ENCODE measurements at places on chromosomes 3 and 15.

GRCh38 chr15:33913459-33913858 is 54.8 kb upstream of the CHRM5 start:
- DNase-seq = no peak

DNA sequence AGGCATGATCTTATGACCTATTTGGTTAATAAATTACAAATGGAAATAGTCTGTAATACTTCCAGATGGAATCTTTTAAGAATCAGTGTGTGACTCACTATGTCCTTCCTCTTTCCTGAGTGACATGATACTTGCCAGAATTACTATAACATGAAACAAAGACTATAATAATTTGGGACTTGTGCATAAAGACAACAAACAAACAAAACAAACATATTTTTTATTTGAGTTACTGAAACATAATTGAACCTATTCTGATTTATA is 1268.1 kb downstream of the OTOL1 start:
- no peak for DNase-seq

GRCh38 chr3:158920371-158920770 is 118.5 kb downstream of the MFSD1 start:
- DNase-seq = no peak

DNA sequence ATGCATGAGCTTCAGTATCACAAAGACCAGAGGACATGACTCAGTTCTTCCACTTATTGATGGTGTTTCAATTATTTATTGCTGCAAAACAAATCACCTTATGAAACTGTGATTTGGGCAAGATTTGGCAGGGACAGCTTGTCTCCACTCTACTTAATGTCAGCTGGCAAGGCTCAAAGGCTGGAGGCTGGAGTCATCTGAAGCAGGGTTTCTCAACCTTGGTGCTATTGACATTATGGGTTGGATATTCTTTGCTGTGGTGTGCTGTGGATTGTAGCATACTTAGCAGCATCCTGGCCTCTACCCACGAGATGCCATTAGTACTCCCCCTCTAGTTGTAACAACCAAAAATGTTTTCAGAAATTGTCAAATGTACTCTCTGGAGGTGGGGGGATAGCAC is 138.8 kb upstream of the PEX5L start:
- DNase-seq = no peak

DNA sequence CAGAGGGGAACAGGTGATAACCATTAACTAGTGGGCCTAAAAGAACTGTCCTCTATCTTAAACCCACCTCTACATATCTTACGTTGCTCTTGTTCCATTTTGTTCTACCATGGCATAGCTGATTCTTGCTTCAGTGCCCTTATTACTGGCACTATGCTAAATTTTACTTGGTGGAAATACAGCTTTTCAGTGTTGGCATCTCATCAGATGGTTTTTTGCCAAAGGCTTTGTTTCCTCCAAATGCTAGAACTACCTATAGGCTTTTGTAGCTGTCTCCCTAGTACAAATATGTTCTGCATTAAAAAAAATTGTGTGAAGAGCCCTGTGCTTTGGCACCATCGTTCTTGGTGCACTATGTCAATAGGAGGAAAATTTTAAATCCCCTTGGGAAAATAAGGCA is 145.0 kb upstream of the ZBTB20 start:
- no peak for DNase-seq

DNA sequence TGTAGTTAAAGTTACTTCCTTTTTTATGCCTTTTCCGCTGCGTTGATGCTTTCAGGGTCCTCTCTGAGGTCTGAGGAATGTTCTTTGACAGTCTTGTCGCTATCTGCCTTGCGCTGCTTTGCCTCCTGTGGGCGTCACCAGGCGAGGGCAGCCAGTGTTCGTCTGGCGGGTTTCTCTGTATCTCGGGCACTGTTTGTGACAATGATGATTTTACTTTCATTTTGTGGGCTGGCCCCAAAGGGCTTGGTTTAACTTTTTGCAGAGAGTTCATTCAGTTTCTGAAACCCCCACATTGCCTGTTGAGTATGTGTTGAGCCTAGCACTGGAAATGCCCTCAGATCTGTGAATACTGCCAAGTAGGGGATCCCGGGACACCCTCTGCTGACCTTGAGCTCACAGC is 24.6 kb upstream of the SACM1L start:
- no peak for DNase-seq

DNA sequence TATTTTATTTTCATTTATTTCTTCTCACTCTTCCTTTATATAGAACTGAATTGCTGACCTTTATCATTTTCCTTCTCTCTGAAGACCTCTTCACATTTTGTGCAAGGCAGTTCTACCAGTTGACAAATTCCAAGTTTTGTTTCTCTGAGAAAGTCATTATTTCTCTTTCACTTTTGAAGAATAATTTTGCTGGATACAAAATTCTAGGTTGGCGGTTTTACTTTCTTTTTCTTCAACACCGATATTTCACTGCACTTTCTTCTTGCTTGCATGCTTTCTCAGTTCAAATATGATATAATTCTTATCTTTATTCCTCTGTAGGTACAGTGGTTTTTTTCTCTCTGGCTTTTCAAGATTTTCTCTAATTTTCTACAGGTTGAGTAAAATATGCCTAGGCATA is 15.9 kb downstream of the RFX7 start:
- DNase-seq = no peak

DNA sequence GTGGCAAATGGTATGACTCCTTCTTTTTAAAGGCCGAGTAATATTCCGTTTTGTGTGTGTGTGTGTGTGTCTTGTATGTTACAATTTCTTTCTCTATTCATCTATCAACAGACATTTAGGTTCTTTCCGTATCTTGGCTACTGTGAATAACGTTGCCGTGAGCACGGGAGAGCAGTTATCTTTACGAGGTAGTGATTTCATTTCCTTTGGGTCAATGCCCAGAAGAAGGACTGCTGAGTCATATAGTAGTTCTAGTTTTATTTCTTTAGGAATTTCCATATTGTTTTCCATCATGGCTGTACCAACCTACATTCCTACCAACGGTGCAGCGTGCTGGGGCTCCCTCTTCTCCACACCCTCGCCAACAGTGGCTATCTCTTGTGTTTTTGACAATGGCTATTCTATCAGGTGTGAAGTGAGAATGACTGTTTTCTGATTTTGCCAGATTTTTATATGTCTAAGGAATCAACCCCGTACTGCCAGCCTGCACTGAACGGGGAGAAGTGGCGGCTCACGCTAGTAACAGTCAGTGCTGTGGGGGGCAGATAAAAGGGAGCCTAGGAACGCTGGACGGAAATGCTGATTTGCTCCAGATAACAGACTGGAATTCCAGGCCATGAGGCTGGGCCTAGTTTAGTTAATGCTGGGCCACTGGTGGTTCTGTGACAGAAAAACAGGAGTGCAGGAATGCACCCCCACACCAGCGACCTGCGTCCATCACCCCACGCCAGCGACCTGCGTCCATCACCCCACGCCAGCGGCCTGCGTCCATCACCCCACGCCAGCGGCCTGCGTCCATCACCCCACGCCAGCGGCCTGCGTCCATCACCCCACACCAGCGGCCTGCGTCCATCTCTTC is 168.1 kb downstream of the XXYLT1 start:
- DNase-seq = no peak

- no peak for DNase-seq
These were observed 288.9 kb downstream of the SHQ1 start for GRCh38 chr3:72559385-72559784.

GRCh38 chr3:178421069-178421468 is 115.2 kb upstream of the KCNMB2 start:
- peak; percentile 67 for DNase-seq

GRCh38 chr15:86765281-86765680 is 685.6 kb downstream of the AGBL1 start:
- DNase-seq = no peak

GRCh38 chr3:65531499-65531898 is 507.2 kb downstream of the MAGI1 start:
- peak; percentile 7 for DNase-seq

GRCh38 chr15:57158997-57159668 is 217.2 kb upstream of the CGNL1 start:
- DNase-seq = no peak

DNA sequence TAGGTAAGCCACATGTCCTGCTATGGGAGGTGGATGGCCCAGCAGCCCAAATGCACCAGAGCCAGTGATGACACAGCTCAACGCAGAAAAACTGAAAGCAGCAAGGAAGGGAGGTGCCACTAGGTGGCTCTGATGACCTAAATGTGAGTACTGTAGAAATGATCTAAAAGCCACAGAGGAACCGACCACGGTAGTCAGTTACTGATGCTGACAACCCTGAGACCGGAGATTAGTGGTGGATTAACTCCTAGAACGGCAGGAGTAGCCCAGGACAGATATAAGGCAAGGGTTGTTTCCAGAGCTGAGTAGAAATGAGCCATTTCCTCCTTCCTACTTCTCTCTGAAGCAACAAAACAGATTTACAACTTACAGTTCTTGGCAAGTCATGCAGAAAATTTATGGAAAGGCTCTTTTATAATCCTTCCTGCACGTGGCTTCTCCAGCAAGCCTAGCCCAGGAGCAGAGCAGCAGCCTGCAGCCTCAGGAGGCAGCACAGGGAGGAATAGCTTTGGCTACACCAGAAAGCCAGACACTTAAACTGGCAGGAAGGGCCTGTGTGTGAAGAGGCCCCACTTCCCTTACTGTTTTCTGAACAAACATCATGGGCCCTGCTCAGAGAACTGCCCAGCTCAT is 13.1 kb downstream of the FBXL22 start:
- DNase-seq = peak; percentile 52

DNA sequence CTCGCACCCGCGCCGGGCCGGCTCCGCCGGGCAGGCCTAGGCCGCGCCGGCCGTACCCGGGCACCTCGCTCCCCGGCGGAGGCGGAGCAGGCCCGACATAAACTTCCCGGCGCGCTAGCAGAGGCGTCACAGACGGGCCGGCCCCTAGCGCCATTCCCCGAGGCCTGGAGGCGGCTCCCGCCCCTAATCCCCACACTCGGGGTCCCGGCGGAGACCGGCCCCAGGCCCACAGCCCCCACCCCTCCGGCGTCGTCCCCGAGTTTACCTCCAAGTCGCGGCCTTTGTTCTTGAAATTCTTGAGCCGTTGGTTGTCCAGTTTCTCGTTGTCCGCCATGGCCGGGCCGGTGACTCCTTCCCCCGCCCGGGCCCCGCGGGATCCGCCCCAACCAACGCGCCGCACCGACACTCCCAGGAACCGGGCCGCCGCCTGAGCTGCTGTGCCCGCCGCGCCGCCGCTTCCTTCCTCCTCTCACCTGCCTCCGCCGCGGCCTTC is 376 bp downstream of the KPNA4 start:
- DNase-seq = peak; percentile 38

GRCh38 chr3:152198665-152199064 is 70.1 kb upstream of the MBNL1 start:
- no peak for DNase-seq

DNA sequence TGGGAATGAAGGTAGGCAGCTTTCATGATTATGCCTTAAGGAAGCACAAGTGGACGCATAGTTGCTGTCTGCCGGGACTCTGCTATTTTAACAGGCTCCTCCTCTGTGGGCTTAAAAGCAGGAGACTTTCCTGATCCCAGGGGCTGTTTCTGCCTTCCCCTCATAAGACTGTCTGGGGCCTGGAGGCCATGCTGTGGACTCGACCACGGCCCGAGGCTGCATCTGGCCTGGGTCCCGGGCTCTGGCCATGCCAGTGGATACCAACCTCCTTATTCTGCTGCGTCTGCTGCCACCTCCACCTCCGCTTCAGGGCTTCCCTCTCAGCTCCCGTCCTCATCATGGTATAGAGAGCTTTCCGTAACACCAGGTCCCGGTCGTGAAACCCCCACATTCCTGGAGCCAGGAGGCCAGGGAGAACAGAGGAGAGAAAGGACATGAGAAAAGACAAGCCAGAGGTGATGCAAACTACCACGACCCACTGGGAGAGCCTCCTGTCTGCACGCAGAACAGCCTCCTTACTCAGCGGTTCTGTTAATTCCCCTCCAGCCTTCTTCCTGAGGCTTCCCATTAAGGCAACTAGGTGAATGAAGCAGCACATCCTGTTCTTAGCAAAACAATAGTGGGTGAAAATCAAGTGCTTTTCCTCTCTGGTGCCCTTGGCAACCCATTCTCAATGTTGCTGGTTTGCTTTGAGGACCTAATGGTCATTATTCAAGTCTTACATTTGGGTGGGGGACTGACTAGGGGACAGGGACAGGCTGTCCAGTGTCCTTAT is 200.5 kb downstream of the KLF13 start:
- no peak for DNase-seq

GRCh38 chr15:85772668-85773067 is 22.1 kb downstream of the KLHL25 start:
- DNase-seq = peak; percentile 46

DNA sequence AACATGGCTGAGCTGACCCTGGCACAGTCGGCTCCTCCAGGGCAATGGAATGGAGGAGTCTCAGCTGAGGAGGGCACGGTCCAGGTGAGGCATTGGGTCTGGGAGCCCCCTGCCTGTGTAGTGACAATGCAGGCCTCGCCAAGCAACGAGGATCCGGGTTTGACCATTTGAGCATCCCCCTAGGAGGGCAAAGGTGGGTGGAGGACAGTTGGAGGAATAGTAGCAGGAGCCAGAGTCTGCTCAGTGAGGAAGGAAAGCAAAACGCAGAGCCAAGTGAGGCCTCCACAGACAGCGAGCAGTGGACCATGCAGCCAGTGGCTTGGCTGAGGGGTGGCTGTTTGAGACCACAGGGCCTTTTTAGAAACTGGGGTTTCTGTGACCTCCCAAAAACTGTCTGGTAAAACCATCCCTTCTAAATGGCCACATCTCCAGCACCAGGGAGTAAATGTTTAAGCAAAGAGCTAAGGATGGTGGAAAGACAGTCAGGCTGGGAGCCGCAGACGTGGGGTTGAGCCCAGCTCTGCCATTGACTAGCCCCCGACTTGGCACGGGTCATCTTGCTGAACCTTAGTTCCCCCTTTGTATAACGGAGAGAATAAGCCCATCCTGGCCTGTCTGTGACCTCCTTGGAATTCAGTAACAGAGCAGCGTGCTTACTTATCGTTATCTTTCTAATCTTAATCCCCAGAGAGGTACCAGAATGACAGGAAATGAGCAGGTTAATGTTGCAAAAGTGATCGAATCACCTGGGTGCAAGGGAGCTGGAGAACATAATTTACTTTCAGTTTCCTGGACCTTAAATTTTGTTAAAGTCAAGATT is 46.8 kb downstream of the CMTM6 start:
- no peak for DNase-seq

DNA sequence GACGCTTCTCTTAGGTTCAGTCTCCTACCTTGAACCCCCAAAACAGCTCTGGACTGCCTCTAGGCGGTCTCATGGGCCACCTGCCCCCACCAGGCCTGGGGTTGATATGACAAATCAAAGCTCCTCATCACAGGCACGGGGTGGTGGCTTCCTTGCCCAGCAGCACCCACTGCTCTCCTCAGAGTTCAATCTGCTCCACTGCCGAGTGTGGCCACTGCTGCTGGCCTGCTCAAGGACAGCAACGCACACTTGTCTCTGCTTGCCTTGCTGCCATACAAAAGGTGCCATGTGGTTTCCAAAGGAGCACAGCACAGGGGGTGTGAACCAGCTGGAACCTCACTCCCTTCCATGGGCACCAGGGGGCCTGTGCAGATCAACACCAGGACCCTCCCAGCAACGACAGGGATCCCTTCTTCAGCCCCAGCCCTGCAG is 10.2 kb downstream of the KBTBD13 start:
- no peak for DNase-seq

Measured in NCI-H510A treated with DMSO at 0.1 percent for 48 hours (cell line).